ENCODE measurements at places on chromosomes 12 and 14. TPM values are rescaled to one million over a fixed set of nuclear protein-coding genes. Genes with fewer than 3 reads are reported as not detected.
A peak's percentile ranks its signal among the peaks of the same experiment; 100 is the strongest.

DNA sequence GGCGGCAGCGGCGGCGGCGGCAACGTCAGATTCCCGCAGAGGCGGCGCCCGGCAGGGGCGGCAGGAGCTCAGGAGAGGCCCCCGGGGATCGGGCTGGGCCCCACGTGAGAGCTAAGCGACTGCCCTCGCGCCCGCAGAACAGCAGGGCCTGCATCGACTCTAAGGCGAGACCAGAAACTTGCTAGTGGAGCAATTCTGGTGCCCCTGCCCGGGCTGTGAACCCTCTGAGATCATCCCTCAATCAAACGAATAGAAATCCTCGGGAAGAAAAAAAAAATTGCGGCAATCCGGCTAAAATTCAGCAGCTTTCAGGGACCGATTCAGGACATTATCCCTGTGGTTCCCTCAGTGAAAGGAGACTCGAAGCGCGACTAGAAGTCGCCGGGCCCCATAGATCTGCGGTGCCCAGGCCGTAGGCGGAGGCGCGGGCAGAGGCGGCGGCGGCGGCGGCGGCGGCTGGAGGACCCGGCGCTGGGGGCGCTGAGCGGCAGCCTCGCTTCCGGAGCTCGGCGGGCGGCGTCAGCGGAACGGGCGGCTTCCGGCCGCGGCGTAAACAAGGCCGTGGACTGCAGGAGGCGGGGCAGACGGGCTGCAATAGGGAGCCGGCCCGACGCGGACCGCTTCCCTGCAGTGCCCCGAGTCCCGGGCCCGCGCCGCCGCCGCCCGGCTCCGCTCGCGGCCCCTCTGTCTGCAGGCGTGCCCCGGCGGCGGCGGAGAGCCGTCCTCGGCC lies at the start of gene KLHDC2:
Gene KLHDC2 (plus strand): TSS at position 583 of the 730 bp plus-strand sequence. CDS start 316 bp downstream, outside the sequence.
- H3K27me3 ChIP-seq = no peaks in the 10 kb centered on the region
- no peaks in the 10 kb centered on the region for H3K36me3 ChIP-seq
- peak; percentile 83 for DNase-seq
- H3K4me1 ChIP-seq = no peaks in the 10 kb centered on the region

GRCh38 chr14:38073641-38074040 lies 134.1 kb upstream of the SSTR1 start:
- DNase-seq = no peak
- H3K36me3 ChIP-seq = no peaks in the 10 kb centered on the region
- H3K27me3 ChIP-seq = no peaks in the 10 kb centered on the region
- H3K27ac ChIP-seq = no peak overlapping the region

GRCh38 chr12:69686731-69687130 lies 12.4 kb downstream of the BEST3 start:
- no peaks in the 10 kb centered on the region for H3K4me1 ChIP-seq
- DNase-seq = no peak
- no peak overlapping the region for H3K27ac ChIP-seq
- no peaks in the 10 kb centered on the region for H3K36me3 ChIP-seq
- no peaks in the 10 kb centered on the region for H3K27me3 ChIP-seq

The CFAP251 gene
- total RNA-seq = 6.7 TPM

The KRT7 gene
- 4.2 TPM for total RNA-seq

The THTPA gene
- 22.1 TPM for total RNA-seq

The RTN1 gene
- total RNA-seq = 44.5 TPM

DNA sequence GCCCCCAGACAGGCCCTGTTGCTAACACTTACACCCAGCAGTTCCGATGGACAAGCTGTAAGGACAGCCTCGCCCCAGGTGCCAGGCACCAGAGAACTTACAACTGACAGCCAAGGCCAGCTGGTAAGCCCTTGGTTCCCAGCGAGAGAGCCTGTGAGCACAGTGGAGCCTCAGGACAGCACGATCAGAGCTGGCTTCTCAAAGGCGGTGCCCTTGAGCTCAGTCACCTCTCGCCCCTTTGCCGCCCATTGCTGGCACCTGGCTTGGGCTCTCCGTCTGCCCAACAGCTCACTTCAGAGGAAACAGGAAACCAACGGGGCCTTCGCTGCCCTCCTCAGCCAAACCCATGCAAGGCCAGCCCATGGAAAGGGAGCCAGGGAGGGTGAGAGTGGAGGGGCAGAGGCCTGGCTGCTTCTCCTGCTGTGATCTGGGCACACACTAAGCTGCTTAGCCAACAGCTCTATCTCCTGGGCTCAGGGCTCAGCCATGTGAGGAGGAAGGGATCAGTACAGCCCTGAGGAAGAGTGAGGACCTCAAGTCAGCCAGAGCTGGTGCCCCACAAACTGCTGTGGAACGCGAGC lies 98.5 kb downstream of the SINHCAF start:
- no peak overlapping the region for H3K4me3 ChIP-seq
- no peaks in the 10 kb centered on the region for H3K4me1 ChIP-seq
- H3K36me3 ChIP-seq = no peaks in the 10 kb centered on the region
- DNase-seq = no peak
- H3K27ac ChIP-seq = no peak overlapping the region

- DNase-seq = no peak
- H3K27ac ChIP-seq = no peak overlapping the region
- no peaks in the 10 kb centered on the region for H3K36me3 ChIP-seq
- H3K4me3 ChIP-seq = no peak overlapping the region
These were observed 69.4 kb upstream of the EVL start for GRCh38 chr14:99995700-99996356.

DNA sequence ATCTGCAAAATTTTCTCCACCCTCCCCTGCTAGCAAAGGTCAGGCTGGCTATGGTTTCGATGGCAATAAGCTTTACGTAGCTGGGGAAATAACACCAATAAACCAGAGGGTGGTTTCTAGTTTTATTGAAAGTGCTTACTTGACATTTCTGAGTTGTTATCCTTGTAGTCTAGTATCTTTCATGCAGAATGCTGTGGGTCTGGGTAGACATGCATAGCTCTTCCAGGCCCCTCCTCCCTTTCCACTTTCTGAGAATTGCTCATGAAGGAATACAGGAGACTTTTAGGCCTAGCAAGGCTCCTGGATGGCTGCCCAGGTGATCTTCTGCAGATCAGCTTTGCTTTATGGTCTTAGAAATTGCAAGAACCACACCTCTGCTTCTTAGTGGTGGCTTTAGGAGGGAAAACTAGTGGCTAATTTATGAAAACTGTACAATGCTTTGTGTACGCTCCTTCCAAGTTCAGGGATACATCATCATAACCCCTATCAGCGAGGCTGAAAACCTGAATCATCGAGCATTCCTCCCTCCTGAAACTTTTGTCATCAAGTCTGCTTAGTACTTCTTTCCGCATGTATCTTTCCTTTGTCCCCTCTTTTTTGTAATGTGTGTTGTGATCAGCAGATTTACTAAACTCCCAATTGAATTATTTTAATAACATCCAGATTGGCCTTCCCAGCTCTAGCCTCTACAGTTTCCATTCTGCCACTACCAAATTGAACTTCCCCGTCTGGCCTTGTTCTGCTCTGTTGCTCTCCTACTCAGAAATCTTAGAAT lies 473.0 kb downstream of the RAD51B start:
- H3K4me3 ChIP-seq = no peak overlapping the region
- H3K36me3 ChIP-seq = no peaks in the 10 kb centered on the region
- H3K27me3 ChIP-seq = no peaks in the 10 kb centered on the region
- no peak for DNase-seq
- peak overlapping the region; percentile 26 for H3K27ac ChIP-seq
- H3K4me1 ChIP-seq = no peaks in the 10 kb centered on the region

- no peak for DNase-seq
- H3K4me3 ChIP-seq = no peak overlapping the region
- no peak overlapping the region for H3K27ac ChIP-seq
- H3K27me3 ChIP-seq = no peaks in the 10 kb centered on the region
- H3K36me3 ChIP-seq = no peaks in the 10 kb centered on the region
These were observed 136.7 kb upstream of the FBXO33 start for GRCh38 chr14:39568809-39569538.

DNA sequence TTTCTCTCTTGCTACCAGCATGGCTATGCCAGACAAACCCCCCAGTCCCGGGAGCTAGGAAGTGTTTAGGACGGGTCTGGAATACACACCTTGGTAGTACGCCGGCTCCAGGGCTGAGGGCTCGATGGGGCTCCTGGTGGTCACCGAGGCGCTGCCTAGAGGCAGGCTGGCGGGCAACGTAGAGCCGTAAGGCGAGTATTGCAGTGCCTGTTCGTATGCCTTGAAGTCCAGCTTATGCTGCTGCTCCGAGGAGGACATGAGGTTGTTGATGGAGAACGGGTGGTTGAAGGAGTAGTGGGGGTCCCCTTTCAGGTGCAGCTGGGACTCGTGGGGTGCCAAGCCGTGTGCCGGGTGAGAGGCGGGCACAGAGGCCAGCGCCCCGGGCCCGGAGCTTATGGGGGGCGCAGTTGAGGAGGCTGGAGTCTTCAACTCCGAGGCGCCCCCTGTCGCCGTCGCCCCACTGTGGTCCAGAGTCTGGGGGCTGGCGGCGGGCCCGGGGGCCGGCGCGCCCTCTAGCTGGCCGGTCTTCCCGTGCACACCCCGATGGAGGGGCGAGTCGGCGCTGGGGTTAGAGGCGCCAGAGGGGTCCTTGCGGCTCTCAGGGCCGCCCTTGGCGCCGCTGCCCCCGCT lies 3.6 kb downstream of the FOXA1 start:
- peak overlapping the region; percentile 84 for H3K27ac ChIP-seq
- H3K4me1 ChIP-seq = peaks cover 5% of the 10 kb centered on the region
- H3K27me3 ChIP-seq = peaks cover 12% of the 10 kb centered on the region
- no peaks in the 10 kb centered on the region for H3K36me3 ChIP-seq

The IL23A gene
- total RNA-seq = not detected

DNA sequence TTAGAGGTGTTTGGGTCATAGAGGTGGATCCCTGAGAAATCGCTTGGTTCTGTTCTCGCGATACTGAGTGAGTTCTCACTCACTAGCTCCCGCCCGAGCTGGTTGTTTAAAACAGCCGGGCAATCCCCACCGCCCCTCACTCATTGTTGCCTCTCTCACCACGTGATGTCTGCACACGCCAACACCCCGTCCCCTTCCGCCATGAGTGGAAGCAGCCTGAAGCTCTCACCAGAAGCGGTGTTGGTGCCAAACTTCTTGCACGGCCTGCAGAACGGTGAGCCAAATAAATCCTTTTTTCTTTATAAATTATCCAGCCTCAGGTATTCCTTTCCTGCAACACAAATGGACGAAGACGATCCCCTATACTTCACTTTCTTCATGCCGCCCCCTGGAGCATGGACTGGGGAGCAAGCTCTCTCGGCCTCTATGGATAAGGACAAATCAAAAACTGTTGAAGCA lies 45.4 kb upstream of the CCND2 start:
- no peaks in the 10 kb centered on the region for H3K36me3 ChIP-seq
- no peak overlapping the region for H3K27ac ChIP-seq
- H3K4me3 ChIP-seq = no peak overlapping the region
- no peaks in the 10 kb centered on the region for H3K4me1 ChIP-seq
- peaks cover 10% of the 10 kb centered on the region for H3K27me3 ChIP-seq

- no peaks in the 10 kb centered on the region for H3K27me3 ChIP-seq
- no peak for DNase-seq
These were observed 252.4 kb upstream of the EGLN3 start for GRCh38 chr14:34203251-34203722.

DNA sequence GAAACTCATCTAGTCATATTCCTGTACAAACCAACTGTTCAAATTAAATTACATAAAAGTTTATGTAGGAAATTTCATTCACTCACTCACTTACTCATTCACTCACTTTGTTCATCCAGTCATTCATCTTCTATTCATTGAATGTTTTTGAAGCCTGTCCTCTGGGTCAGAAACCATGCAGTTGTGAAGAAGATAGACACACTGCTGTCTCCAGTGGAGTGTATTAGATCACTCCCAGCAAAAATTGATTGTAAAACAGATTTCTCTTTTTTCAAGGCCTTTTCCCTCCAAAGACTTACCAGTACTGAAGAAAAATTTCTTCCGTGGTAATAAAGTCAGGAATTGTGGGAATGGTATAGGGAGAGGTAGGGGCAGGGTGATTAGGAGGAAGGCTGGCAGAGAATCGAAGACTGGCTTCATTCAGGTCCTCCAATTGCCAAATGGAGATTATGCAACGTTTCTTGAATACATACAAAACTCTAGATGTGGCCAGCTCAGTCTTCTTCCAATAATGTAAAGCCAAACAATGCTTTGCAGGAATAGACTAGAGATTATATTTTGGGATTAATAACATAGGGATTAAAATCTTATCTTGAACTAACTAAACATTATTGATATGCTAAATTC lies 9.1 kb downstream of the LRRK2 start:
- no peak overlapping the region for H3K4me3 ChIP-seq
- no peaks in the 10 kb centered on the region for H3K27me3 ChIP-seq
- no peaks in the 10 kb centered on the region for H3K4me1 ChIP-seq
- DNase-seq = no peak
- no peaks in the 10 kb centered on the region for H3K36me3 ChIP-seq

The C1QL4 gene
- not detected for total RNA-seq

DNA sequence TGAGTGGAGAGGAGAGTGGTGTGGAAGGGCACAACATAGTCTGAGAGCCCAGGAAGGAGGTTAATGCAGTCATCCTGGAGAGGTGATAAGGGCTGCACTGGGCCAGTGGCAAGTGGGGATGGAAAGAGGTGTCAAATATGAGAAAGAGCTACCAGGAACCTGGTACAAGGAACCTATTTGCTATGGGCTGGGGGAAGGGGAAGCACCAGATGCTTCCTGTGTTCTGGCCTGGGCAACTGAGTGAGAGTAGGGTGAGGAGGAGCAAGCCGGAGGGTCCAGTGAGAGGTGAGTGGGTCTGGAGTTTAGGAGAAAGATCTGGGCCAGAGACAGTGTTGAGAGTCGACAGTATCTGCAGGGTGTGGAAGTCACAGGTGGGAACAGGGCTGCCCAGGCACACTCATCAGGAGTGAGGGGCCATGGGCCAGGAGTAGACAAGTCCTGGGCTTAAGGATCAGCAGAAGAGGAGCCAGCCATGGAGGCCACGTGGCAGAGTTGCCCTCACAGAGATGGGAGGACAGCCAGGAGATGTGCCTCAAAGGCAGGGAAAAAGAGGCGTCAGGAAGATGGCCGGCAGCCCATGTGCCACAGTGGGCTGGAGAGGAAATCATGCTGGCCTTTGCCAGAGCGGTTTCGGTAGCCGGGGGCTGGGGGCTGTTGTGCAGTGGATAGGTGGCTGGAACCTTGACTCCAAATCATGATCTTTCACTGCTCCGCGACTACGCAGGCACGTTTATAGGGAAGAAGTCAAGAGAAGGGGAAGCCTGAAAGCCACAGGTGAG lies 2.9 kb upstream of the AQP6 start:
- no peak for DNase-seq
- no peaks in the 10 kb centered on the region for H3K4me1 ChIP-seq
- H3K36me3 ChIP-seq = no peaks in the 10 kb centered on the region
- no peak overlapping the region for H3K27ac ChIP-seq
- H3K4me3 ChIP-seq = no peak overlapping the region

The TPPP2 gene
- total RNA-seq = 0.15 TPM

DNA sequence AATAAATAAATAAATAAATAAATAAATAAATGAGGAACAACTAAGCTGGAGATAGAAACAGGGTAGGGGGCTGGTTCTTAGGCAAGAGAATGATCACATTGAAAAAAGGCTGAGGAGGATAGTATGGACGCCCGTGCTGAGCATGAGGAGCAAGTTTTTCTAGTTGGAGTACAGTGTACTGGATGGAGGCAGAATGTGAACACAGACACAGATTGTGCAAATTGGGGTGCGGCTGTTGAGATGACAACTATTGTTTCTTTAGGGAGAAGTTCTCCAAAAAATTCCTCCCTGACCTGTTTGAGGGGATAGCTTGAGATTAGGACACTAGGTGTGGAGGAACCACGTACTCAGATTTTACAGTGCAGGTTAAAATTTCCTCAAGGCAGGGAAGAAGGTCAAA lies 979 bp upstream of the BIN2 start:
- H3K4me1 ChIP-seq = no peaks in the 10 kb centered on the region
- H3K27ac ChIP-seq = peak overlapping the region; percentile 21
- peak; percentile 28 for DNase-seq
- H3K27me3 ChIP-seq = no peaks in the 10 kb centered on the region
